ENCODE measurements at places on chromosomes 2 and 18.

DNA sequence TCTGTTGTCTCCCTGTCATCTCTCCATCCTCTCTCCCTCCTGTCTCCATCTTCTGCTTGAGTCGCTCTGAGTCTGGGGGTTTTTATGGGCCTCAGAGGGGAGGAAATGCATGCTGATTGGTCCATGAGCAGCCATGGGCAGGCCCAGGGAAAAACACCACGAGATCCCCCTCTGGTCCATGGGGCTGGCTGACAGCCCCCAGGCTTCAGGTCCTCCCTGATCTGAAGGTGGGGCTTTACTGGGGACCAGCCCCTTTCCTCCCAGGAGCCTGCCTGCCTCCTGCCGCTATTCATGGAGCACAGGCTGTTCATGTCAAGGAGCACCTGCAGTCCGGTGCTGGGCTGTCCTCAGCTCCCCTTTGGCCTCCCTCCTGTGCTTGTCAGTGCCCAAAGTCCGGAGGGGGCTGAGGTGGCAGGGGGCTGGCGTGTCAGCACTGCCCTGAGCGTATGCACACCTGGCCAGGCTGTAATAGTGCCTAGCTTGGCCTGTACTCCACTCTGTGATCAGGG is 59.6 kb upstream of the DLX2 start:
- no peaks in the 10 kb centered on the region for H3K4me1 ChIP-seq
- no peaks in the 10 kb centered on the region for H3K27me3 ChIP-seq
- H3K27ac ChIP-seq = no peak overlapping the region
- DNase-seq = no peak
- H3K4me3 ChIP-seq = no peak overlapping the region
- no peaks in the 10 kb centered on the region for H3K36me3 ChIP-seq

GRCh38 chr2:40361478-40361877 is 90.4 kb downstream of the SLC8A1 start:
- no peak overlapping the region for H3K27ac ChIP-seq
- H3K27me3 ChIP-seq = no peaks in the 10 kb centered on the region
- no peak for DNase-seq
- no peaks in the 10 kb centered on the region for H3K4me1 ChIP-seq

DNA sequence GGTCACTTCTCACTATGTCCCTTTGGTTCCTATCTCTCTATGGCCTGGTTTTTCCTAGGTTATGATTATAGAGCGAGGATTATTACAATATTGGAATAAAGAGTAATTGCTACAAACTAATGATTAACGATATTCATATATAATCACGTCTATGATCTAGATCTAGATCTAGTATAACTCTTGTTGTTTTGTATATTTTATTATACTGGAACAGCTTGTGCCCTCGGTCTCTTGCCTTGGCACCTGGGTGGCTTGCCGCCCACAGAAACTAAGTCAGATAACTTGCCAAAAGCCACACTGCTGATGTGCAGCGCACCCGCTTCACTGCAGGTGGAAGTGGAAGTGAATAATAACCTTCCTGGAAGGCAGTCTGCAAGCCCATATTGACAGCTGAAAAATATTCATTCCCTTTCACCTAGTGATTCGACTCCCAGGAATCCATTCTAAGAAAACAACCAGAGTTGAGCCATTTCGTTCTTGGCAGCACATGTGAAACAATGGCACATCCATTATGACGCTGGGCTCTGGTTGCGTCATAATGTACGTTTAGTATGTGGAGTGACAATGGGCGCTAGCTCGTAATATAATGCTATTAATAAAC is 725 bp upstream of the ANKRD53 start:
- no peaks in the 10 kb centered on the region for H3K27me3 ChIP-seq
- H3K4me3 ChIP-seq = no peak overlapping the region
- H3K36me3 ChIP-seq = no peaks in the 10 kb centered on the region
- no peak for DNase-seq
- H3K27ac ChIP-seq = no peak overlapping the region

DNA sequence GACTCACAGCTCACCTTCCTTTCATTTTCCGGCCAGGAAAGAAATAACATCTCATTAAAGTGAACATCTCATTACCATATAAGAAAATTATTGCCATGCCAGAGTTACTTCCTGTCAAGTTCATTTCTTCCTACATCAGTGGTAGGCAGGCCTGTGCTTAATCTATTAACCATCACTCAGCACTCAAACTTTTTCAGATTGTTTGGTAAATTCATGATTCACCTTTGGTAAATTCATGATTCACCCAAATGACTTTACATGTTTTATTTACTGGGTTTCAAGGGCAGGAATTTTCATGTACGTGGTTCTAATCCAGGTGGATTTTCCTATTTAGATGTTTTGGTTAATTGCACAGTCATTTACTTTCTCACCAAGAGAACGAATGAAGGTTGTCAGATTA is 116.5 kb downstream of the CSRNP3 start:
- no peaks in the 10 kb centered on the region for H3K27me3 ChIP-seq
- H3K36me3 ChIP-seq = no peaks in the 10 kb centered on the region
- H3K4me3 ChIP-seq = no peak overlapping the region
- H3K27ac ChIP-seq = no peak overlapping the region
- DNase-seq = no peak
- no peaks in the 10 kb centered on the region for H3K4me1 ChIP-seq

DNA sequence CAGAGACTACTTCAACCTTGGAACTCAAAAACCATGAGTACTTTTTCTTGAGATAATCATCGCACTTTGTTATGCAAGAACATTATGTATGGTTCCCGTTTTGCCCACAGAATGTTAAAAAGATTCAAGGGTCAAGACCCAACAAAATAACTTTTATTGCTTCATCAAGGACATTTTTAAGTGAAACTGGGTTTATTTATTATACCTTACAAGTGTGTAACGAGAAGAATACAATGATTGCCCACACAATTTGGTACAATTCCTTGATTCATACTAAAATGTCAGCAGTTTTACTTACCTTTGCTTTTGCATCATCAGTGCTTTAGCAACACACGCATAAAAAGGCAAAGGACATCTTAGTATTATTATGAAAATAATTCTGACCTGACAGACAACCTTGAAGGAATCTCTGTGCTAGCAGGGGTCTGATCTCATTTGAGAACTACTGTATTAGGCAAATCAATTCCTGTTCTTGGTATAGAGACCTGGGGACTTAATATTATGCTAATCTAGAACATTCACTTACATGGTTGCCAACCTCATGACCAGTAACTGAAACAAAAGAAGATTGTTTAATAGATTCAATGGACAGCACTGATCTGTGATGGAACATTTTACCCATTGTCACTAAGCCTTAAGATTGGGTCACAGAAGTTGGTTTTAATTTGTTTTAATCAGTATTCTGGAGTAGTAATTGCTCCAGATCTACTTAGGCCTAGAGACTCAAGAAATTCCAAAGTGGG is 16.2 kb downstream of the CCDC88A start:
- no peaks in the 10 kb centered on the region for H3K27me3 ChIP-seq
- no peak overlapping the region for H3K4me3 ChIP-seq
- H3K27ac ChIP-seq = no peak overlapping the region
- H3K36me3 ChIP-seq = no peaks in the 10 kb centered on the region
- no peak for DNase-seq

DNA sequence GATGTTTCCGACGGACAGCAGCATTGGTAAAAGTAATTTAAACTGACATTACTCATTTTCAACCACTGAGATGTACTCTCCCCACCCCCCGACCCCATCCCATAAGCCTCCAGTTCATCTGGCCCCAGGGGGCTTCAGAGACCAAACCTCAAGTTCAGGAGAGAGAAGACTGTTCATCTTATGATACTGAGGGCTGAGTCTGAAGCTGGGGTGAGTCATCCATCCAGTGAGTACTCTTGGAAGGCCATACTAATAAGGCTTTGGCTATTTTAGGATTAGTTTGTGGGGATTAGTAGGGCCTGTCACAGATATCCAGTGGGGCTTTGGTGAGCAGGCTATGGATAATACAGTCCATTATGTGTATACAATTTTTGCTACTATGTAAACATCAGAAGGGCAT is 125.3 kb upstream of the APCDD1 start:
- no peaks in the 10 kb centered on the region for H3K27me3 ChIP-seq
- no peaks in the 10 kb centered on the region for H3K4me1 ChIP-seq
- no peak overlapping the region for H3K4me3 ChIP-seq
- no peak for DNase-seq
- no peak overlapping the region for H3K27ac ChIP-seq

DNA sequence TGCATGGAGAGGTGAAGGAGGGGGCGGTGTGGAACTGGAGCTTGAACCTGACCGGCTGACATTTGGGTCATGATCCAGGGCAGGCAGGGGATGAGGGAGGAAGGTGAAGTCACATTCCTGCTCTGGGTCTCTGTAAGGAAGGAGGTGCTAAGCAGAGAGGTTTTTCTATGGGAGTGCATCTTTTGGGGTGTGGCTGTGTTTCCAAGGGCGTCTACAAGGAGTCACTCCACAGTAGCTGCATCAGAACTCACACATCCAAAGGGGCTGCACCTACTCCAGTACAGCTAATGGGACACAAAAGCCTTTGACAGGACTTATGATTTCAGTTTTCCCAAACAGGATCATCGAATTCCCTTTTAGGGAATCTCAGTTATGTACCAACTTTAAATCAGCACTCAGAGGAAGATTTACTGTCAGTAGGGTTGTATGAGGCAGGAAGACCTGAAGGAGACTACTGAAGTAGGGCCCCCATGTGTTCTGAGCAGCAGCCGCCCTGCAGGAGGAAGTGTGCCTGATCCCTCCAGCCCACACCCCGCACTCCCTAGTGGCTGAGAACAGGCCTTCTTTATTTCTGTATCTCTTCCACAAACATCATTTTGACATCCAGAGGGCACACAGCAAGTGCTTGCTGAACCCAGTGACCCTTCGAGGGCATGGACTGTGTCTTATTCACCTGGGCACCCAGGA is 137.2 kb downstream of the CELF4 start:
- no peaks in the 10 kb centered on the region for H3K27me3 ChIP-seq
- no peaks in the 10 kb centered on the region for H3K4me1 ChIP-seq
- H3K4me3 ChIP-seq = no peak overlapping the region
- H3K36me3 ChIP-seq = no peaks in the 10 kb centered on the region
- no peak overlapping the region for H3K27ac ChIP-seq

DNA sequence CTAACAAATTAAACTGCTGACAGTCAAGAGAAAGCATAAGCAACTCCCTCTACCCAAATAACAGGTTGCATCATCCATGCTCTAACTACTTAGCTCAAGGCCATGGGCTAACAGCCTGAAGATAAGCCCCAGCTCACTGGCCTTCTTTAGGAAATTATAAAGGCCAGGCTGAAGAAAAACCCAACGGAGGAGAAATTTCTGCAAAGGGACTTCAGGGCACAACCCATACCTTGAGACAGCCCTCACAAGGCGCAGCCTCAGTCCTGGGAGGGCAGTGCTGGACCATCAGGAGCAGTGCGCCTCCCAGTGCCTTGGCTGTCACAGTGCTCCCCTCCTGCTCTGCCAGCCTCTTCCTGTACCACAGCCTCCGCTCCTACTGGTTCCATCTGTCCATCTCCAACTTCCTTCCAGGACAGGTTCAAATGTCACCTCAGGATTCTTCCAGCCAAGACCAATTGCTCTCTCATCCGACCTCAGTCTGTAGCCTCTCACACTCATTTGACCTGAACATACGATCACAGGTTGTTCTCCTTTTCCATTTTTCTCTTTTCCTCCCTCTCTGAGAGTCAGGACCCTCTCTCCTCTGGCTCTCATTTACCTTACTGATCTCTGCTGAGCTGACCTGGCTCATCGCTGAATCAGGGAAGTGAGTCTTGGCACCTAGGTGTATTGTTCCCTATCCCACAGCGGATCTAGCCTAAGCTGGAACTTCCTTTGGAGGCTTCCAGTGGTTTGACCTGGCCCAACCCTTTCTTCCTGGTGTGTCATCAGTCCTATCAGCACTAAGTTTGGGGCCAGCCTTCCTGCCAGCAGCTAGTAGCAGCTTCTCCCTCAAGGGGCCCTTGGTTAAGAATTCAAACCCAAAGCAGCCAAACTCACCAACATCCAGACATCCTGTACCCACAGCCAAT is 1.9 kb downstream of the MCFD2 start:
- H3K27ac ChIP-seq = no peak overlapping the region
- H3K4me1 ChIP-seq = no peaks in the 10 kb centered on the region
- no peaks in the 10 kb centered on the region for H3K27me3 ChIP-seq
- H3K36me3 ChIP-seq = peaks cover 5% of the 10 kb centered on the region
- no peak for DNase-seq

DNA sequence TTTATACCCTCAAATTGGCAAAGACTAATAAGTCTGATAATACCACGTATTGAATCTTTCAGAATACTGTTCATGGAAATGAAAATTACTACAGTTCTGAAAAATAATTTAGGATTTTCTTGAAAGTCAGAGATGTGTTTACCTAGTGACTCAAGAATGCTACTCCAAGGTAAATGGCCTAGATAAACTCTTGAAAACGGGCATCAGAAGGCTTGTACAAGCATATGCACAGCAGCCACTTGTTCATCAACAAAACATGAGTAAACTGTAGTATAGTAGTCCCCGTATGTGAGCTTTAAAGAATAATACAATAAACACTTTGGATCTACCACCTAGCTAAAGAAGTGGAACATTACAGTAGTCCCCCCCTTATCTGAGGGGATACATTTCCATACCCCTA is 157.5 kb downstream of the THADA start:
- H3K4me3 ChIP-seq = no peak overlapping the region
- H3K4me1 ChIP-seq = peaks cover 2% of the 10 kb centered on the region
- no peak for DNase-seq
- no peaks in the 10 kb centered on the region for H3K27me3 ChIP-seq
- H3K36me3 ChIP-seq = no peaks in the 10 kb centered on the region

GRCh38 chr18:43367895-43368294 is 90.6 kb upstream of the SYT4 start:
- H3K36me3 ChIP-seq = no peaks in the 10 kb centered on the region
- H3K4me3 ChIP-seq = no peak overlapping the region
- no peak for DNase-seq
- H3K27ac ChIP-seq = no peak overlapping the region
- no peaks in the 10 kb centered on the region for H3K4me1 ChIP-seq
- no peaks in the 10 kb centered on the region for H3K27me3 ChIP-seq

- no peaks in the 10 kb centered on the region for H3K36me3 ChIP-seq
- no peaks in the 10 kb centered on the region for H3K4me1 ChIP-seq
- H3K4me3 ChIP-seq = no peak overlapping the region
- no peak for DNase-seq
- no peak overlapping the region for H3K27ac ChIP-seq
Observed at GRCh38 chr2:199470361-199470671, 12.6 kb upstream of the SATB2 start.

GRCh38 chr2:209472871-209473270 is 49.0 kb downstream of the MAP2 start:
- no peaks in the 10 kb centered on the region for H3K36me3 ChIP-seq
- no peaks in the 10 kb centered on the region for H3K27me3 ChIP-seq
- H3K4me3 ChIP-seq = no peak overlapping the region
- no peak for DNase-seq
- H3K27ac ChIP-seq = peak overlapping the region; percentile 17
- H3K4me1 ChIP-seq = peaks cover 4% of the 10 kb centered on the region

- no peak overlapping the region for H3K4me3 ChIP-seq
- no peak for DNase-seq
Observed at GRCh38 chr2:224716921-224717320, 756 bp upstream of the CCDC195 start.

DNA sequence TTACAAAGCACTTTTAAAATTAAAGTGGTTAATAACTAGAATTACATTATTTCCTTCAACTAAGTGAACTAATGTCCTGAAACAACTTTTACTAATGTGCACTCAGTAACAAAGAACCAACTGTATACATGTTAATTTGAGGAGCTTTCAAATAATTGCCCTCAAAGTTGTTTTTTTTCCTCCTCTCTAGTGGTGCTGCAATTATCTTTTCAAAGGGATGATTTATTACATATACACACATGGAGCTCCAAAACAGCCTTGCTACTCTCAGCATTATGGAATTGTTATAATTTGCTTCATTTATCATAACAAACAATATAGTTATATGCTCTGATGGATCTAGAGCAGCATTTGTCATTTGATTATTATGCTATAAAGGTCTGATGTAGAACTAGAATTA is 246.3 kb upstream of the RASGRP3 start:
- H3K4me3 ChIP-seq = no peak overlapping the region
- DNase-seq = no peak
- H3K27ac ChIP-seq = no peak overlapping the region
- H3K4me1 ChIP-seq = peaks cover 3% of the 10 kb centered on the region
- H3K27me3 ChIP-seq = no peaks in the 10 kb centered on the region
